ENCODE measurements at places on chromosomes 3 and 15.
A peak's percentile ranks its signal among the peaks of the same experiment; 100 is the strongest.

DNA sequence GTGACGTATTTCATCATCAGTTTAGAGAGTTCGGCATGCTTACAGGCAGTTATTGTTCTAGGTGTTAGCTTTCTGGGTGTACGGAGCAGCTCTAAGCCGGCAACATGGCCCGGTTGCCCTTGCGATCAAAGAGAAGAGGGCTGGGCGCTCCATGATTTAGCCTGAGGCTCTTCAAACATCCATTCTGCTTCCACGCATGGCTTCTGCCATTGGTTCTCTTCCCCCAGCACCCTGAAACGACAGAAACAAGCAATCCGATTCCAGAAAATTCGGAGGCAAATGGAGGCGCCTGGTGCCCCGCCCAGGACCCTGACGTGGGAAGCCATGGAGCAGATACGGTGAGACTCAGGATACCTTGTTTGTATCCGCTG is 574 bp downstream of the NGRN start:
- peak; percentile 4 for DNase-seq

GRCh38 chr3:153373606-153374005 is 211.6 kb downstream of the RAP2B start:
- DNase-seq: peak; percentile 17

- no peak for DNase-seq
These were observed 30.9 kb downstream of the FAM3D start for GRCh38 chr3:58635371-58636285.

GRCh38 chr15:67232591-67232990 is 21.9 kb downstream of the AAGAB start:
- no peak for DNase-seq

Data from IMR-90 (cell line).